ENCODE measurements at places on chromosomes 6 and 20. TPM values are rescaled to one million over a fixed set of nuclear protein-coding genes. Genes with fewer than 3 reads are reported as not detected.

Gene EYA2
- 3.2 TPM for total RNA-seq

Gene PRR3
- total RNA-seq = 3.7 TPM

Gene PARD6B
- total RNA-seq = 1.8 TPM

Gene SNRNP48
- total RNA-seq = 18.6 TPM

Gene NT5E
- total RNA-seq = 21.7 TPM

Gene PNLDC1
- 0.71 TPM for total RNA-seq

DNA sequence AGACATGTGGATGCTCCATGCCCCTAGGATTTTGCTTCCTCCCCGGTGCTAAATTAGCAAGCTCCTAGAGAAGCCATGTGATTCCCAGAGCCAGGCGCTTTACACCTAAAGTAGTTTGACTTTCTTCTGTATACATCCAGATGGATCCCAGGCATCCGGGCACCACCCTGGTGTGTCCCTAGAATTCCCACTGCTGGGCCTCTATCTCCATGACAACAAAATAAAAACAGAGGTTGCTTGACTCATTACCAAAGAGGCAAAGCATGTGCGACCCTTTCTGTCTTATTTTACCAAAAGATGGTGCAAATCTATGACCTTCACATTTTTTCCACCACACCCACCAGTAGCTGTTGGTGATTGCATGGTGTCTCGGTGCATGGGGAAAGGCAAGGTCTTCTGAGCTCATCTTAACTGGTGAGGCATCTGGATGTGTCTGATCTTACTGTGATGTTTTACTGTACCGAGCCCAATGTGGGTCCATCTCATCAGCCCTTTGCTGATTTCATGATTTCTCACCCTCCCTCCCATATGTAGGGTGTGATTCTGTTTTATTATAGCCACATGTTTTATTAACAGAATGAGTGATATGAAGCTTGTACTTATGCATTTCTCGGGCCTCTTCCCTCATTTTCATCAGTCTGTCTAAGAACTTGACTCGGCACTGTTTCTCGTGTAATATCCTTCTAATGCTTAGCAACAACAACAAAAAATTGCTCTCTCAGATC is 27.4 kb upstream of the VAPB start:
- no peak for DNase-seq

DNA sequence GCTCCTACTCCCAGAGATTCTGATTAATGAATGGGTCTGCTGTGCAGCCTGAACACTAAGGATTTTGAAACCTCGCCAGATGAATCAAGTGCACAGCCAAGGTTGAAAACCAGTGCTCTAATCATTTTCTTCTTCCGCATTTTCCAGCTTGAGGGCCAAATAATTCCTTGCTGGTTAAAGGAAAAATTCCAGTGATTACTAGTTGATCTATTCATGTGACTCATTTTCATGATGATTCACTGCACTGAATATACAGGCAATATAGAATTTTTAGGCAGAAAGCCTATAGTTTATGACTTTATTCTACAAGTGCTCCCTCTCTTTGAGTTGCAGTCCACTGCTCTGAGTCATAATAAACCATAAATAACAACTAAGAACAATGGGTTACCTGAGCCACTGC is 80.6 kb upstream of the PROKR2 start:
- no peak for DNase-seq

- DNase-seq = no peak
These were observed 10.8 kb upstream of the SF3B5 start for GRCh38 chr6:144106206-144106605.

DNA sequence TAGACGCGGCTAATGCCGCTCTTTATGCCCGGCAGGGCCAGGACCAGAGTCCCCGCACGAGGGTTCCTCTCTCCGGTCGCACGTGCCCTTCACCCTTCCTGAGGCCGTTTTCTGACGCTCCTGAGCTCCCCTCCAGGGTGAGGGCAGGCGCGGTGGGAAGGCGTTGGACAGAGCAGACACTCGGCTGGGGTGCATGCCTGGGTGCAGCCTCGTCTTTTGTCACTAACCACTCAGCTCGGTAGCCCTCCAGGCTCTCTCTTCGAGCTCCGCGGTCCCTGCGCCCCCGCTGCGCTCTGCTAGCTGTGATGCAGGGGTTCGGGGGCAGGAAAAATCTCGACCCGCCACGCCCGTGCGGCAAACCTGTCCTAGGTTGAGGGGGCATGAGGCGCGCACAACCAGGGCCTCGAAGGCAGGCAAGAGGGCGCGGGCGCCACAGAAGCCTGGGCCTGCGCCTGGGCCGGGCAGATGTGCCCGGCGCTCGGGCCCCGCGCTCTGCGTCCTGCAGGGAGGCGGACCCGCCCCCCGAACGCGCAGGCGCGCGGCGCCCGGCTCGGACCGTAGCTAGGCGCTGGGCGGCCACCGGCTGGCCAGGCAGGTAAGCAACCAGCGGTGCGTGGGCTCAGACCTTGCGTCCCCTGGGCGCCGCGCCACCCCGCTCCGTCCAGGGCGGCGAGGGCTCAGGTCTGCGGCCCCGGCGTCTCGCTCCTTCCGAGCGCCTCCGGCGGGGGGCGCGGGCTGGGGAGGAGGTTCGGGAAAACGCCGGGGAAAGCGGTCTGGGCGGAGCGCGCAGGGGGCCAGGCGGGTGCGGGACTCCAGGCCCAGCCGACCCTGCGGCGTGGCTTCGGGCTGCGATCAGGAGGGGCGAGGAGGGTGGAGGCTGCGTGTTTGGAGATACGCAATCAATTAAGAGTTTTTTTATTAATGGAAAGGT is at the start of gene L3MBTL1:
Gene L3MBTL1, plus strand, starts transcription at position 548 of the 931 bp plus-strand sequence. CDS start 5,807 bp downstream, outside the sequence.
- no peak for DNase-seq

DNA sequence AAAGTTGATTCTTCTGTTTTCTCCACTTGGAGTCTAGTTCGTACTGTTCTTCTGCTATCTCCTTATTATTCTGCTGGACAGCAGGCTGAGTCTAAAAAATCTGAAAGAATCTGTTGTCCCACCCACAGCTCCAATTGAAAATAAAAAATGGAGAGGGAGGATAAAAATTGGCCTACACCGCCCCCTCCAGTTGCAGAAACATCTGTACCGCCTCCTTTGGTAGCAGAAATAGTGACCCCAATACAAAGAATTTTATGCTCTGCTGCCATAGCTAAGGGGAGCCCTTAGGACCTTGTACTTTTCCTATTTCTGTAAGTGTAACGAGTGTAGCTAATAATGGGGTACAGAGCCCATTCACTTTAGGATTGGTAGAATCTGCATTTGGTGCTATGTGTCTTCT is 4.9 kb upstream of the FKBP1A start:
- no peak for DNase-seq

DNA sequence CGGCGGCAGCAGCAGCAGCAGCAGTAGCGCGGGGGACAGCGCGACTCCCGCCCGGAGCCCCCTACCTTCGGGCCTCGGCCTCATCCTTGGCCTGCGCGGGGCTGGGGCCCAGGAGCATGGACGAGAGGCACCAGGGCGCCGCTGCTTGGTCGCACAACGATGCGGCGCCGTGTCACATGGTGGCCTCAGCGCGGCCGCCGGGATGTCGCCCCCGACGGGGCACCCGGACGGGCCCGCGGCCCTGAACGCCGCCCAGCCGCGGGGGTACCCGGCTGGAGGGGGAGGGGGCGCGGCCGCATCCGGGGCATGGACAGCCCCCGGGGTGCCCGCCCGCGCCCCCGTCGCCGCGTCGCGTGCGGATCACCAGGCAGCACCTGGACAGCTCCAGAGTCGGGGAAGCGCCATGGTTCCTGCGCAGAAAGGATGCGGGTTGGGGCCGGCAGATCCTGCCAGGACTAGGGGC is 57.1 kb downstream of the CDH22 start:
- DNase-seq = no peak

GRCh38 chr6:108222504-108222903 is 38.3 kb downstream of the SNX3 start:
- DNase-seq = no peak

DNA sequence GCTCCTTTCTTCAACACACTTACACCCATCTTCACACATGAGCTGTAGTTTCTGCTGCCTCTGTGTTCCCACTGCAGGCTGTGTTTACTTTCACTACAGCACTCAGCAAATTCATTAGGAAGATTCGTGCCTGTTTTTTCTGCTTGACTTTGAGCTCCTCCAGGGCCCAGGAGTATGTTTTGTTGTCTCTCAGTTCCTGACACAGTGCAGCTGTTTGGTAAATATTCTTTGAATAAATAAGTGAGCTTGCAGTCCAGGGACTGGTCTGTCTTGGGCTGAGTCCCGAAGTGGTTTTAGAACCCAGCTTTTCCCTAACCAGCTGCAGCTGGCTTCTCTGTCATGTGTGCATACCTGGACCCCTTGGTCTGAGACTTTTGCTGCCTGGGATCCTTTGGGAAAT is 46.6 kb upstream of the CCN6 start:
- no peak for DNase-seq

DNA sequence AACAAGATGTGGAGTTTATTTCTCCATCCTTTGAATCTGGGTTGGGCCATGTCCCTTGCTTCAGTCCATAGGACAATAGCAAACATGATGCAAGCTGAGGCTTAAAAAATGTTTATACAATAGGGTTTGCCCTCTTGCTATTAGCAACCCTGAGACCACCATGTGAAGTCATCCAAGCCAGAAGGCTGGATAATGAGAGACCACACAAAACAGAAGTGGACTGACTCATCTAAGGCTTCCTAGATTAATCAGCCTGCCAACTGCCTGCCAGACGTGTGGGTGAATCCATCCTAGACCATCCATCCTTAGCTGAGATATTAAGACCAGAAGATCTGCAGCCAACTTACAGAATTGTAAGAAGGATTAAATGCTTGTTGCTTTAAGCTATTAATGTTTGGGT is 38.1 kb upstream of the ISM1 start:
- DNase-seq = no peak

DNA sequence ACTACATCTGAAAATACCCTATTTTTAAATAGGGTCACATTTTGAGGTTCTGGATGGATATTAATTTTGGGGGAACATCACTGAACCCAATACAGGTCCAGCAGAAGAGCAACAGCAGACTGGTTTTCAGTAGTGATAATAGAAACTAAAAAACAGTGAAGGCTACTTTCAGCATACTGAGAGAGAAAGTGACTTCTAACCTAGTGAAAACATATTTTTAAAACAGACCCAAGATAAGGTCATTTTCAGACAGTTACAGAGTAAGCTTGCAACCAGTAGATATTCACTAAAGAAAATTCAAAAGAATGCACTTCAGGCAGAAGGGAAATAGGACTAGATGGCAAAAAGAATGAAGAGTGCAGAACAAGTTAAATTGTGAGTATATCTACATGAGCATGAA is 42.0 kb upstream of the TMEM244 start:
- no peak for DNase-seq

DNA sequence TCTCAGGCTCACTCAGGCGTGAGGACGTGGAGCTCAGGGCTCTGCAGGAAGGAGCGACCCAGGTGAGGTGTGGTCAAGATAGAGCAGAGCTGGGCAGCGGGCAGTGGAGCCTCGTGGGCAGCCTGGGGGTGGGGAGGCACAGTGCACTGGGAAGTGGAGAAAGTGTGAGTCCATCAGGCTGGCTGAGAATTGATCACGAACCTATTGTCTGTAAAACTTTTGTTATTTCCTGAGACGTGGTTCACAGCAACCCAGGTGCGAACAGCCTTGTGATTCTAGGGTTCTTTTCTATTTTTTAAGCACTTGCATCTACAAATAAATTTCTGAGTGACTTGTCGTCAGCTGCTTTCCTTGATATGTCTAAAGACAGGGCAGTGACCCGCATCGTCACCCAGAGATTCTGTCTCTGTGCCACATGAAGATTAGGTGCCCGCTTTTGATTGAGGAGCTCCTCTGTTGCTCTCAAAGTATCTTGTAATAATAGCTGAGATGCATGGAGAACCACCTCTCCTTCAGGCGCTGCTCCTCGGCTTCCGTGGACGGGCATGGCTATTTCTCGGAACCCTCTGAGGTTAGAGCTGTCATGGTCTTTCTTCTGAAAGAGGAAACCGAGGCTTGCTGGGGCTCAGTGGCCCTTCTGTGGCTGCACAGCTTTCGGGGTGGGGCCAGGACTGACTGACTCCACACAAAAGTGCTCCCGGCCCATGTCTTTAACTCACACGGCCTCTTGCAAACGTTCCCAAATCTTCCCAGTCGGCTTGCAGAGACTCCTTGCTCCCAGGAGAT is 662 bp upstream of the CCR6 start:
- no peak for DNase-seq

GRCh38 chr20:37072293-37073196 is 23.3 kb downstream of the RBL1 start:
- no peak for DNase-seq

GRCh38 chr6:30839671-30840070 is 44.6 kb upstream of the DDR1 start:
- no peak for DNase-seq

- no peak for DNase-seq
These were observed 84.7 kb downstream of the RFPL4B start for GRCh38 chr6:112431803-112432202.

DNA sequence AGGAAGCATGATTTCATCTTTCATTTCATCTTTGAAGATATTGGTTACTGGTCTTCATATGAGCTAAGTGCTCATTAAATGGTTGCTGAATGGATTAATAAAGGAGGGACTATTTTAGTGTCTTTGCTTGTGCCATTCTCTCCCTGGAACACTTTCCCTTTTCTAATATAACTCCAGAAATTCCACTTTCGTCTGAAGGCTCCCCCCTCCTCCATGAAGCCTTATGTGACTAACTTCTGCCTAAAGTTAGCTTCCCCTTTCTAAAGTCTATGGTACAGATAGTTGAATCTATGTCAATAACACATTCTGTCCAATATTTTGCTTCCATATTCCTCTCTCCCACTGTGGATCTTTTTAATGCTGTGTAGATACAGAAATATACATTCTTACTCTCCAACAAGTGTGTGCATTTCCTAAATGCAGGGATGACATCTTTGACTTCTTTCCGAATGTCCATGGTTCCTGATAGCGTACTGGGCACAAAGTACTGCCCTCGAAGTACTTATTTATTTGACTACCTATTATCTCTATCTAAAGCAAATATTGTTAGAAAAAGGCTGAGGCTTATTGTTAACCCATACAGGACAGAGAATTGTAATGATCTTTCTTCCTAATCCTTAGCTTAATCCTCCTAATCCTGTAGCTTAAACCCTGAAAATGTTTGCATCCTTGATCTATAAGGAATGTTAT is 84.7 kb upstream of the ELOVL5 start:
- DNase-seq = no peak

- DNase-seq = peak; percentile 37
These were observed 3.4 kb upstream of the MICAL1 start for GRCh38 chr6:109458774-109459531.

GRCh38 chr20:4195499-4195898 is 180.1 kb upstream of the RNF24 start:
- no peak for DNase-seq

DNA sequence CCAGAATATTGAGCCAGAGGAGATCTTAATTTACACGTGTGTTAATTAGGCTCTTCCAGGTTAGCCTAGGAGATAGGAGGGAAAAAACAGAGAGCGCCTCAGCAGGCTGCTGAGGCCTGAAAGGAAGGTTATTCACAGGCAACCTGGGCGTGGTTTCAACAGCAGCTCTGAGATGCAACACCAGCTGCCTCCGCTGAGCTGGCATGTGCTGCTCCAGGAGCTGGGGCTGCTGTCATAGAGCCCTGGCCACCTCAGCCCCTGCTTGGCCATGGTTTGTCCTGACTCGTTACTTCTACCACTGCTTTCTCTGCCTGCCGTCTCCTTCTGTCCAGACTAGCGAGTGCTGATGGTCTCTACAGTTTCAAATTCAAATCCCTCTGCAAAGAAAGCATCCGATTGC is 32.4 kb upstream of the RPP40 start:
- DNase-seq = no peak

- DNase-seq = no peak
These were observed 1.6 kb downstream of the ZMYND8 start for GRCh38 chr20:47354714-47355488.
